ENCODE measurements at places on chromosomes 11 and 22. TPM values are rescaled to one million over a fixed set of nuclear protein-coding genes. Genes with fewer than 3 reads are reported as not detected.

CECR2 gene
- total RNA-seq: 18.7 TPM

TRIM49C gene
- total RNA-seq: 0.37 TPM

CLTCL1 gene
- 46.6 TPM for total RNA-seq

C11orf52 gene
- 1.4 TPM for total RNA-seq

POU2AF3 gene
- total RNA-seq: 6.4 TPM

SCUBE2 gene
- 5.0 TPM for total RNA-seq

RIC8A gene
- 108 TPM for total RNA-seq

ANO9 gene
- 1.9 TPM for total RNA-seq

MORC2 gene
- 65.5 TPM for total RNA-seq

NXPE4 gene
- total RNA-seq: not detected

PDXP gene
- total RNA-seq: 95.7 TPM

VWCE gene
- total RNA-seq: 11.1 TPM

CD6 gene
- 1.6 TPM for total RNA-seq

DCHS1 gene
- total RNA-seq: 8.8 TPM

RHOD gene
- 11.1 TPM for total RNA-seq

SMC1B gene
- 24.7 TPM for total RNA-seq

OR52B4 gene
- total RNA-seq: not detected

OR52I1 gene
- total RNA-seq: not detected

DUSP8 gene
- total RNA-seq: 8.5 TPM

CDC42BPG gene
- 9.2 TPM for total RNA-seq

IGLL1 gene
- 6.9 TPM for total RNA-seq

KCNK4 gene
- total RNA-seq: not detected

PKP3 gene
- total RNA-seq: 1.6 TPM

BLID gene
- total RNA-seq: 4.6 TPM

RELA gene
- 82.0 TPM for total RNA-seq

KRTAP5-11 gene
- not detected for total RNA-seq

DDIAS gene
- 13.4 TPM for total RNA-seq

PRG3 gene
- total RNA-seq: not detected

MGAT3 gene
- 6.4 TPM for total RNA-seq

ROBO4 gene
- 5.7 TPM for total RNA-seq

OR4D5 gene
- total RNA-seq: 5.5 TPM

BACE1 gene
- 32.5 TPM for total RNA-seq

UQCC3 gene
- total RNA-seq: 8.0 TPM

UNC93B1 gene
- total RNA-seq: 12.3 TPM

LRRC55 gene
- total RNA-seq: 0.19 TPM

SAA4 gene
- not detected for total RNA-seq

APOA4 gene
- total RNA-seq: not detected

C11orf86 gene
- total RNA-seq: not detected

PKDREJ gene
- total RNA-seq: 3.4 TPM

OR8A1 gene
- total RNA-seq: 0.31 TPM

PTPRCAP gene
- total RNA-seq: 3.1 TPM

ASPHD2 gene
- 5.0 TPM for total RNA-seq

GAB4 gene
- 10.2 TPM for total RNA-seq

POTEH gene
- 33.6 TPM for total RNA-seq

MS4A12 gene
- 0.74 TPM for total RNA-seq

PAMR1 gene
- 1.5 TPM for total RNA-seq

HPX gene
- 4.2 TPM for total RNA-seq

ENTHD1 gene
- 12.0 TPM for total RNA-seq

IPO7 gene
- total RNA-seq: 51.7 TPM

CBLIF gene
- not detected for total RNA-seq

CCDC116 gene
- total RNA-seq: 16.0 TPM

CASP1 gene
- total RNA-seq: 3.9 TPM

GNG3 gene
- total RNA-seq: 4.5 TPM

ART1 gene
- 0.79 TPM for total RNA-seq

GPR83 gene
- 0.74 TPM for total RNA-seq

TMEM86A gene
- 6.1 TPM for total RNA-seq

MMP12 gene
- not detected for total RNA-seq

GRM5 gene
- 4.9 TPM for total RNA-seq

TOM1 gene
- 68.0 TPM for total RNA-seq

QSER1 gene
- total RNA-seq: 42.7 TPM
